ENCODE measurements at places on chromosomes 2 and 18.

- DNase-seq, result no peak
Measured at GRCh38 chr2:57981083-57981768, 65.4 kb upstream of the VRK2 start.

DNA sequence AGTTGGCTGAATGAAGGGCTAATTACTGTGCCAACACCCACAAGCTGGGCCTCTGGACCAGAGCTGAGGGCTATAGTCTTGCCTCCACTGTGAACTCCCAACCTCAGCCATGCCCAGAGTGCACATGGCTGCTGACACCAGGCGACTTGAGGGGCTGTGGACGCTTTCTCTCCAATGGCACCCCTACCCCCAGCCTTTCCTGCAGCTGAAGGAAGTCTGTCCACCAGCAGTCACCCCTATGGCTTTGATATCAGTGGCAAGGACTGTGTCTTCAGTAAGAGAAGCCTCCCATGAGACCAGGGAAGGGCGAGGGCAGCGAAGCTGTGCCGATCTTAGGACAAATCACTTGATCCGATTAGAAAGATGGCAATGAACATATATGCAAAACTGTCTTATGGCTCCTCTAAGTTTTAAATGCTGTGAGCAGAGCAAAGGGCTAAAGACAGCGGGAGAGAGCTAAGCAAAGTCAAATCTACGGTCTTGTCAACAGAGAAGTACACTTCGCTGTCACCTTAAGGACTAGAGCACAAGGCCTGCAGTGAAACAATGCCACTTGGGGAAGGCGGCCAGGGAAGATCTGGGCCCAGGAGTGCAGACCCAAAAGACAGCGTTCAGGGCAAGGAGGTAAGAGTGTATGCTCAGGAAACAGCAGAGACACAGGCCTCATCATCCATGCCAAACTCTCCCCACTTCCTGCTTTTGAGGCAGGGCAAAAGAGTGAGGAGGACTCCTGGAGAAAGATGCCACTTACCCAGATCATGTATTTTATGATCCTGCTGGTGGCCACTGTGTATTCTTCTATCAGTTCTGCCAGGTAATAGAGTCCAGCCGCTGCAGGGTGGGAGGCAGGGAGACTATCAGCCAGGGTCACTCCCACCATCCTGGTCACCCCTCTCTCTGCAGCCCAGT lies 1.5 kb downstream of the TEX261 start:
- no peak for DNase-seq

DNA sequence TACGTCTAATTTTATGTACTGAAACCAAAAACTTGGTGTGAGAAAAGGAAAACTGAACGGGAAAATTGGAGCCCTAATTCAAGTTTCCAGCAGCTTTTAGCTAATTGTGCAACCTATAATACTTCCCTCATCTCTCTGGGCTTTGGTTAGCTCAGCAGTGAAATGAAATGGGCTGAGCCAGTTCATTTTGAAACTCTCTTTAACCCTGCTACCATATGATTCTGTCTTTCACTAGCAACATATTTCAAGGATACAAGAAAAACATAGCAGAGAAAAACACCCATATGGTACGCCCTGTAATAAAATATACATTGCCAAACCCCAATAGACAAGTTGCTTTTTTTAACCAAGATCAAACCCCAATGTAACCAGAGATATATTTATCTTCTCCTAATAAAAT lies 799 bp downstream of the SYT4 start:
- no peak for DNase-seq

- DNase-seq, result no peak
Measured at GRCh38 chr2:3320910-3321605, 56.6 kb downstream of the EIPR1 start.

DNA sequence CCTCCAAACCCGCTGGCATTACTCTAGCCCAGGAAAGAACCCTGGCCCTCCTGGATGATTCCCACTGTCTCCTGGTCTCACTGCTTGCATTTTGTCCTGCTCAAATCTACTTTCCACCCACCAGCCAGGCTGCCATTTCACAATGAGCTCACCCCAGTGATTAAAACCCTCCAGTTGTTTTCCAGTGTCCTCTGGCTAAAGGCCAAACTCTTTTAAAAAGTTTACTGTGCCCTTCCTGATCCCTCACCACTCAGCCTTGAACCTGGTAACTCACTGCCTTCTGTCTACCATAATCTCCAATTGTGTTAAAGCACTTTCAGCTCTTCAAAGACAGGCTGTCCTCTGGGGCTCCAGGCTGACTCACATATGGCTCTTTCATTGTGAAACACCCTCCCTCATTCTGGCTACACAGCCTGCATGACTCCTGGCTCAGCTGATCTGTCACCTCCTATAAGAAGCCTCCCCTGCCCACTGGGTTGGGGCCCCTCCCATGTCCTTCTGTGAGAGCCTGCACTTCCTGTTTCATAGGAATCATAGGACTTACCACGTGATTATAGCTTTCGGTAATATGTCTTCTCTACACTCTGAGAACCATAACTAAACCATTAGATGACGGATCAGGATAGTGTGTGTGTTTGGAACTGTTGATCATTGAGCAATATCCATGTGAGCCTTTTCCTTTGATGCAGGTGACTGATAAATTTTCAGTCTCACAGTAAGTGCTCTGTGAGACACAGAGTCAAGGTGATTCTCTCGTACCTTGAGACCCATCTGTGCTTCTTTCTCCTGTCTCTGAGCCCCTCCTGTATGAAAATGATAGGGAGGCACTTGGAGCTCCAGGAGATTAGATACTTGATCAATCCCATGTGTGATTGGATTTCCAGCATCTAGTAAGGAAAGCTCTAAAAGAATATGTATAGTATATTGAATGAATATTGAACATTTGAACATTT lies 590.8 kb upstream of the ID2 start:
- DNase-seq, result peak; percentile 43

DNA sequence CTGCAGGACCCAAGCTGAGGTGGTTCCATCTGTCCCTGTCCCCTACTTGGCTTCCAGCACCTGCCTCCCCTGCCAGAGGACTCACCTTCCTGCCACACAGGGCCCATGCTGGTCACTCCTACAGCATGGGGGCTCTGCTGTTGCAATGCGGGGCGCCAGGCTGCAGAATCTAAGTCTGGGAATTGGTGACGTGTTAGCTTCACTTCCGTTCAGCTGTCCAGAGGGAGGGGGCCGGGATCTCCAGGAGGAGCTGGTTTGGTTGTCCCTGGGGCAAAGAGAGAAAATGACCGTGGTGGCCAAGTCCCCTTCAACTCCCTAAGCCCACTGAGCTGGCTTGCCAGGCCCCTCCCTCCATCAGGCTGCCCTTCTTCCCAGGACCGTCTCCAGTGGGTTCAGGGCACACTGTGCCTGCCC lies 69.5 kb downstream of the IL1R2 start:
- no peak for DNase-seq
